ENCODE measurements at places on chromosomes 13 and 19.

DNA sequence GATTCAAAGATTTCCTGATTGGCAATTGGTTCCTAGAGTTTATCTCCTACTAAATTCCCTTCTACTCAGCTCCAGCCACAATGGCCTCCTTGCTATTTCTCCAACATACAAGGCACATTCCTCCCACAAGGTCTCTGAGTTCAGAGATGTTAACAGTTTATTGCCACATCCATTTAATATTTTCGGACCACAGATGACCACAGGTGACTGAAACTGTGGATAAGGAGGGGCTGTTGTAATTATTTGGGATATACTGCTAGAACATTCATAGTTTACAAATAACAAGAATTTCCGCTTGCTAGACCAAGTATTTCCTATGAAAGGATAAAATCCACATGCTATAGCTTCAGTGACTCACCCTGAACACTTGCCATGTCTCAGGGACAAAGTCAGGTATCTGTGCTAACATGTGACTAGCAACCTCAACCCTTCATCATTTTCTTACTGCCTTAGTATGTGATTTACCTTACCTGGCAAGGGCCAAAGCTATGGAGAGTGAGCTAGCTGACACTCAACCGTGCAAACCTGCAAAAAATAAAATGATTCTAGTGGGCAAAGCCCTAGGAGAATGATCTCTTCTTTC lies 117.7 kb downstream of the TBC1D4 start:
- DNase-seq = no peak

GRCh38 chr13:110407531-110407930 lies 100.4 kb downstream of the COL4A2 start:
- no peak for DNase-seq

- DNase-seq = no peak
Observed at GRCh38 chr13:111494641-111495040, 174.2 kb downstream of the TEX29 start.

DNA sequence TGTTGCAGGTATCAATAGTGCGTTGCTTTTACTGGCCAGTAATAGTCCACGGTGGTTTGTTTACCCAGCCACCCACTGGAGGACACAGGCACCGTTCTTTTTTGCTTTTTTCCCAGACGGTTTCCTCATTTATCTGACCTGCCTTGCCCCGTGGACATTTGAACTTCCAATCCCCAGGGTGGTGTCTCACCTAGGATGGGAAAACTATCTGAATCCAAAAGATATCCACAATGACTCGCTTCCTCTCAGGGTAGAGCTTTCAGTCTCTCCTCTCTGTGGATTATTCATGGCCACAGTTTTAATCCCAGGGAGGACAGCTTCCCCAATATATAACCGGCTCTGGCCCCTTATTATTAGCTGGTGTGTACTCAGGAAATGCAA lies 170.8 kb downstream of the FOXO1 start:
- DNase-seq = no peak

GRCh38 chr13:87855553-87855952 lies 184.4 kb downstream of the SLITRK5 start:
- DNase-seq = no peak

DNA sequence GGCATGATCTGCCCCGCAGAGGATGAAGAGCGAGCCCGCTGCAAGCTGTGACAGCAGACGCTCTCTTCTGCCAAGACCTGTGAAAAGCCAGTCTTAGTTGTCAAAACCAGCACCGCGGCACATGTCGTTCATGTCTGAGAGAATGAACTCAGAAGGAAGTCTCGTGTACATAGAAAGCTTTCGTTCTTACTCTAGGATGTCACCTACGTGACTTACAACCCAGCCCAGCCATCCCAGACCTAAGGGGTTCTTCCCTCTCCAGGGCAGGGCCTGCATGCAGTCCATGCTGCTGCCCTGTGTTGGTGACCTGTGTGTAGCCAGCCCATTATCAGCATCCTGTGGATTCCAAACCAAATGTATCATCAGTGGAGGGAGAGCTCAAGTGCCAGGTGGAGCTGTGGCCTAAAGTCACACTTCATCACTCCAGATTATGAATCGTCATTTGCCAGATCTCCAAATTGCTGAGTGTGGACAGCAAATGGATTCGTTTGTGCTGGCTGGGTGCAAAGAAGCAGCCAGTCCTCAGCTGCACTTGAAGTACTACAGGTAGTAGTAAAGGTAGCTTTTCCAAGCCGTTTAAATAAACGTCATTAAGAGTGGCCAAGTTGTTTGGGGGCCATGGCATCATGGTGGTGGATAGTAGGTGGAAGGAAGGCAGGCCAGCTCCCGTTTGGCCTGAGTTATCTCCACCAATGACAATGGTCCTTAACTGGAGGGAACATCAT lies 73.9 kb upstream of the GPR183 start:
- no peak for DNase-seq

DNA sequence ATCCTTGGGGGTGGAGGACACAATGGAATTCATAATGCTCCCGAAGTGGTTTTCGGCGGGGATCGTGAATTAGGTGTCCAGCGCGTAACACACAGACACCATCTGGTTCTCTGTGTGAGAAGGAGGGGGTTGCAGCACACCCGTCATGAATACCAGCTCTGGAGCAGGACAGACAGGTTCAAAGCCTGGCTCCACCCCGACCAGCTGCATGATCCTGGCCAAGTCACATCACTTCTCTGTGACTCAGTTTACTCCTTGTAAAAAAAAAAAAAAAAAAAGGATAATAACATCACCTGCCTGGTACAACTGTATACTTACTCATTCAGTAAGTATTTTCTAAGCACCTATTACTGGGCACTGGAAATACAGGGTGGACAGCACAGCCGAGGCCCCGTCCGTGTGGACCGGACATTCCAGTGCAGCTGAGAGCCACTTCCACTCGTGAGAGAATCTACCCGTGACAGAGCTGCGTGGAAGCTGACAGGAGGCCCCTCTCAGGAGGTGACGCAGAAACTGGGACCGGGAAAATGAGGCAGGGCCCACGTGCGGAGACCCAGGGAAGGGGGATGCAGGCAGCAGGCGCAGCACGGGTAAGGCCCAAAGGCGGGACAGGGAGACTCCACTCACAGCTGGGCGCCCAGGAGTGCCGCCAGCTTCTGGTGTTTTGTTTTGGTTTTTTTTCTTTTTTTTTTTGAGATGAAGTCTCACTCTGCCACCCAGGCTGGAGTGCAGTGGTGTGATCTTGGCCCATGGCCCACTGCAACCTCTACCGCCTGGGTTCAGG lies 12.0 kb downstream of the RDH13 start:
- no peak for DNase-seq

DNA sequence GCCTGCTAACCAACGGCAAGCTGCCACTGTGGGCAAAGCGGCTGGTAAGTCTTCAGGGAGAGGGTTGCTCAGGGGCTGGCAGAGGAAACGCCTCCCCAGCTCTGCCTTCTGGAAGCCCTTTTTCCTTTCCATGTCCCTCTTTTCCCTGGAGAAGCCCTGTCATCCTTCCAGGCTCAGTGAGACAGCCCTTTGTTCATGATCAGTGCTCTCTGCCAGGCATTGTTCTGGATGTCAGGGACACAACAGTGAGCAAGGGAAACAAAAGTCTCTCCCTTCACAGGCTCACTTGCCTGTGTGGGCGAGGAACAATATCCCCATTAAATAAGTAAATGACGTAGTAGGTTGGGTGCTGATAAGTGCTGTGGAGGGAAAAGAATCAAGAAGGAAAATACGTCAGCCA lies 13.9 kb upstream of the OVOL3 start:
- DNase-seq = no peak

- DNase-seq = no peak
Observed at GRCh38 chr19:1945899-1946298, 4.9 kb downstream of the CSNK1G2 start.

DNA sequence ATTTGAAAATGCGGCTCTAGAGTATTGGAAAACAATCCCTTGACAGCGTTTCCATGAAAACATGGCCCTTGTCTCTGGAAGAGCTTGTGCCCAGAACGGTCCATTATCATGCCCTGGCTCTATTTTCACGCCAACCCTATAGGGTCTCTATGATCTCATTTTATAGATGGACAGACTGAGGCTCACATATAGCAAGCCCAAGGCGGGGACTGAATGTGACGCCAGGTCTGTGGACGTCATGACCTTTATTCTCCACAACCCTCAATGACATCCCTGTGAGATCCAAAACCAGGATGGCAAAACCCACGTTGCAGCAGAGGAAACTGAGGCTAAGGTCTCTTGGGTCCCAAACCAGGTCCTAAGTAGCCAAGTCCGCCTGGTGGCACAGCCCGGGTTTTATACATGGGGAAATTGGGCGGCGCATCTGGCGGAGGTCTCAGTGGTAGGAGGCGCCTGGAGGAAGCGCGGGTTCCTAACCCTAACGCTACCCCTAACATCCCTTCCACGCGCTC lies 425 bp upstream of the COLGALT1 start:
- DNase-seq = no peak

DNA sequence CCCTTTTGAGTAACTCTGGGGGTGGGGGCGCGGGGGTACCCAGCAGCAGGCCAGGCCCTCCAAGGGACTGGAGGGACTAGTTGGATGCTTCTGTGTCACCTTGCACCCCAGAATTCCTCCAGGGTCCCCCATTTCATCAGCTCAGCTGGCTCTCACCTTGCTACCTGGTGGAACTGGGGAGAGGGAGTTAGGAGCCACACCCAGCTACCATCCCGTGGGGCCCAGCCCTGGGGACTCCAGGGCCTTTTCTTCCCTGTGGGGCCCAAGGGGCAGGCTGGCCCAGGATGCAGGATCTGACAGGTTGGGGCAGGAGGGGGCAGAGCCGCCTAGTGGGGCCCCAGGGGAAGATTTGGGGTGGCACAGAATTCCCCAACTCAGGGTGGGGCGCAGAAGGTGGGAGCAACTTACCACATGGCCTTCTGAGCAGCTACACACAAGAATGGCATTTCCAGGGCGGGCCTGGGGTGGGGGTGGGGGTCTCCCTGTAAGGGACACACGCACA lies 32.8 kb upstream of the NANOS3 start:
- no peak for DNase-seq

DNA sequence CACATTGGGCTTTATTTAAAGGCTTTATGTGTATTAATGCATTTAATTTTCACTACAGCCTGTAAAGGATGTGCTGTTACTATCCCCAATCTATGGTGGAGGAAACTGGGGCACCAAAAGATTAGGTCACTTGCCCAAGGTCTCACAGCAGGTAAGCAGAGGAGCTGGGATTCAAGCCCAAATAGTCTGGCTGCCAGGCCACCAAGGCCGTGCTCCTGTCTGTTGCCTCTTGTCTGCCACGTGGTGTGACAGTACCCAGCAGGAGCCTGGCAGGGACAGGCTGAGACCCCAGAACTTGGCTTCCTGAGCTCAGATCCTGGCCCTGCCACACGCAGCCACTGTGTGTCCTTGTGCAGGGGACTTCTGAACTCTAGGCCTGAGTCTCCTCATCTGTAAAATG lies 4.5 kb downstream of the NTN5 start:
- no peak for DNase-seq

DNA sequence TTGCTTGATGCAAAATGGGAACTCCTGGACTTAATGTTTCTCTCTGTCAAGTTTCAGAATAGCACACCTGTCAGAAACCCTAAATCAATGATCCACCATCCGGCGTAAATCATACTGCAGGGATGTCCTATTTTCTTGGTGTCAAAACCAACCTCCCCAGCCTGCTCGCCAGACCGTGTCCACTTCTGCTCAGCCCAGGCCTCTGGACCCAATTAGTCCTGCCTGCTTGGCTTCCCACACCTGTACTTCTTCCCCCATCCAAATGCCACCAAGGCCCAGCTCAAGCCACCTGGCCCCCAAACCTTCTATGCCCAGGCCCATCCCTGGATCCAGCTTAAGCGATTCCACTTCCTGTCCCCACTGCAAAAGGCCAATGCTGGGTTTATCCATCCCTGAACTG lies 25.1 kb upstream of the PEPD start:
- no peak for DNase-seq

- no peak for DNase-seq
Observed at GRCh38 chr19:30180691-30181090, 191.5 kb upstream of the ZNF536 start.

DNA sequence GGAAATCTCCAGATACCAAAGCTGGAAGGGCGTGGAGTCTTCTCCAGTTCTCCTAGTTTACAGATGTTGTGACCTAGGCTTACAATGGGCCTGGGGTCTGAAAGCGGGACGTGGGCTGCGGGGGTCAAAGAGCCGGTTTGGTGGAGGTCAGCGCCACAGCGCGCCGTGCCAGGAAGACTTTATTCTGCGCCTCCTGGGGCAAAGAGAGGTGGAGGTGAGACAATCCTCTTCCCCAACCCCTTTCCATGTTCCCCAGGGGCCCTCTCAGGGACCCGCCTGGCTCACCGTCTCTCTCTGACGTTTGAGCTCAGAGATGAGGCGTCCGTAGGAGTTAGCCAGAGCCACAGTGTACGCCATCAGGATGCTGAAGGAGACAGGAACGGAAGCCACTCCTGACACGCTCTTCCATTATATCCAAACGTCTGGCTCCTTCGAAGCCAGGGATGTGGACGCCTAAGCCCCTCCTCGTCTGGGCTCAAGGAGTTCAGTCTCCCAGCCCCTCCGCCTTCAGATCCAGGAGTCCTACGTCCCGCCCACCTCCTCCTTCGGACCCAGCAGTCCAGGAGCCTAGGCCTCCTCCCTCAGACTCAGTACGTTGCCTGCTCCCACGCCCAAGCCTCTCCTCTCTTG lies 776 bp upstream of the LENG1 start:
- no peak for DNase-seq

GRCh38 chr19:13937479-13938300 lies 527 bp downstream of the PODNL1 start:
- no peak for DNase-seq

DNA sequence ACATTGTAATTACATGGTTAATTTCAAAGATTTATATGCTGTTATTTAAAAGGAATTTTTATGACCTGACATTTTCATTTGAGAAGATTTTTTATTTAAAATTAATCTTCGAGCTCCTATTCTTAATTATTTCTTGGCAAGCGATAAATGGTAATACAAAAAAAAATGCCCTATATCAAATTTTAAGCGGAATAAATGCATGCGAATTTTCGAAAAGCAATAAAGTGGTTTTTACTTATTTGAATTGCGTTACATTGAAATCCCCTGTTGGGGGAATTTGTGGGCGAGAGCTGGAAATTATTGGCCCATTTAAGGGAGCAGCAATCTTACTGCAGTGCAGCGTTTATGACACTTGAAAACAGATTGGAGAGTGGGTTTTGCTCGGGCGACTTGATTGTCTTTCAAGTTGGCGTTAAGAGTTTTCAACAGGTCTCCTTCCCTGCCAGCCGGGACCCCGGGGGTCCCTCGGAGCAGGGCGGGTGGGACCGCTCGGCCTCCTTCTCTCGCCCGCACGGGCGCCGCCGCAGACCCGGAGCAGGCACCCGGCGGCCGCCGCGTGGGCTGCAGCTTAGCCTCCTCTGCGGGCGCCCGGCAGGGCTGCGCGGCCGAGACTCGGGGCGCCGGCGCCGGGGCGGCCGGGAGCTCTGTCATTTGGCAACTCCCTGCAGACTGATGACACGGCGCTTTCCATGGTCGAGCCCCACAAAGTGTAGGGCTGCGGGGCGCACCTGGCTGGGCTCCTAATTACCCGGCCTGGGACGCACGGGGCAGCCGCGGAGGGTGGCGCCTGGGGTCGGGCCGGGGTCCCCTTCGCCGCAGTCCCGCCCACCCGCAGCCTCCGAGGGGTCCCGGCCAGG lies 255.1 kb upstream of the SOX21 start:
- no peak for DNase-seq

DNA sequence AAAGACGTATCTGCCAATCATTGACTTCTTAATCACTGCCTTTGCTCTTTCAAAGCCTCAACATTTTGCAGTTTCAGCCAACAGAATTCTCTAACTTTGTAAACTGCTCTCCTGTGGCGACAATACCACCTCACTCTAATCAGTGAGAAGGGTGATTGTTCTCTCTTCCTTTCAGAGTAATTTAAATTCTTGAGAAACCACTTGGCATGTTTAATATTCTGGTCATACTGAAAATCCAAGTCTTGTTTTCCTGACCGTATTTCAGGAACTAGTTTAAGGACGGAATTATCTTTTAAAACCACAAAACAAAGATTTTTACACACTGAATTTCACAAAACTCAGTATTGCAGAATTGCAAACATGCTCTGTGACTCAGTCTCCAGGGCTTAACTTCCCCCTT lies 5.2 kb upstream of the CDC16 start:
- DNase-seq = no peak
